ENCODE measurements at places on chromosomes 3 and 15.
A peak's percentile ranks its signal among the peaks of the same experiment; 100 is the strongest.

- no peak for DNase-seq
These were observed 27.3 kb upstream of the SEC62 start for GRCh38 chr3:169939320-169939719.

GRCh38 chr3:127702151-127702578 is 29.4 kb downstream of the ABTB1 start:
- no peak for DNase-seq

- DNase-seq, result no peak
These were observed 773 bp downstream of the ANKRD28 start for GRCh38 chr3:15796771-15797641.

- DNase-seq, result no peak
These were observed 134.4 kb downstream of the MYLK start for GRCh38 chr3:123749711-123750110.

- no peak for DNase-seq
These were observed 11.6 kb downstream of the RPL15 start for GRCh38 chr3:23928524-23928923.

DNA sequence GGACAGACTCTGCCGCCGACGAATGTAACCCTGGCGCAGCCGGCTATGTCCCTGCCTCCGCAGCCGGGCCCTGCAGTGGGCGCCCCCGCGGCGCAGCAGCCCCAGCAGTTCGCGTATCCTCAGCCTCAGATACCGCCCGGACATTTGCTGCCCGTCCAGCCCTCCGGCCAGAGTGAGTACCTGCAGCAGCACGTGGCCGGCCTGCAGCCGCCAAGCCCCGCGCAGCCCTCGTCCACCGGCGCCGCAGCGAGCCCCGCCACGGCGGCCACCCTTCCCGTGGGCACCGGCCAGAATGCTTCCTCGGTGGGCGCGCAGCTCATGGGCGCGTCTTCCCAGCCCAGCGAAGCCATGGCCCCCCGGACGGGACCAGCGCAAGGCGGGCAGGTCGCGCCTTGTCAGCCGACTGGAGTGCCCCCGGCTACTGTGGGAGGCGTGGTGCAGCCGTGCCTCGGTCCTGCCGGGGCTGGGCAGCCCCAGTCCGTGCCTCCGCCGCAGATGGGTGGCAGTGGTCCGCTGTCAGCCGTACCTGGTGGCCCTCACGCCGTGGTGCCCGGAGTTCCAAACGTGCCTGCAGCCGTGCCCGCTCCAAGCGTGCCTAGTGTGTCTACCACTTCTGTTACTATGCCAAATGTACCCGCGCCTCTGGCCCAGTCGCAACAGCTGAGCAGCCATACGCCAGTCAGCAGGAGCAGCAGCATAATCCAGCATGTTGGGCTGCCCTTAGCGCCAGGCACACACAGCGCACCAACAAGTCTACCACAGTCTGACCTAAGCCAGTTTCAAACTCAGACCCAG is 2.4 kb downstream of the TSC22D2 start:
- peak; percentile 42 for DNase-seq

DNA sequence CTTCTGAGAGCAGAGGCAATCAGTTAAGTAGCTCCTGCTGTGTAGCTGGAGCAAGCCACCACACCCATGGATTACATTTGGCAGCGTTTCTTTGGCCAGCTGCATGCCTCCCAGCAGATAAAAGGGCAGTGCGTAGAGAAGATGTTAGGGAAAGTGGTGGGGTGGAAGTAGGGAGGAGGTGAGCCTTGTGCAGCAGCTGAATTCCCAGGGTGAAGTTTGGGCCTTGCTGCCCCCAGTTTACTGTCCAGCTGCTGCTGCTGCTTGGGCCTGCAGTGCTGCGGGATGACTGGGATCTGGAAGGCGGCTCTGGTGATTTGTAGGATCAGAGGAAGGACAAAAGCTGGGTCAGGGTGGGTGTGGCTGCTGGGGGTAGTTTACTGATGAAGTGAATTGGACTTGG is 318.7 kb upstream of the C2CD4B start:
- DNase-seq, result no peak

GRCh38 chr3:54889731-54890130 is 38.1 kb downstream of the LRTM1 start:
- DNase-seq, result no peak

GRCh38 chr3:29271475-29271874 is 9.4 kb upstream of the RBMS3 start:
- no peak for DNase-seq

- DNase-seq, result no peak
These were observed 156.1 kb downstream of the ROBO2 start for GRCh38 chr3:77195766-77196545.

GRCh38 chr3:152234657-152235375 is 33.9 kb upstream of the MBNL1 start:
- no peak for DNase-seq

- no peak for DNase-seq
These were observed 103.0 kb downstream of the SUCNR1 start for GRCh38 chr3:151976211-151977050.

- no peak for DNase-seq
These were observed 16.9 kb upstream of the MEX3B start for GRCh38 chr15:82062479-82063454.

- no peak for DNase-seq
These were observed 31.8 kb upstream of the HES1 start for GRCh38 chr3:194103983-194104751.
